ENCODE measurements at places on chromosomes 12 and 14.

GRCh38 chr12:92411687-92412086 lies 266.0 kb upstream of the BTG1 start:
- DNase-seq: no peak

DNA sequence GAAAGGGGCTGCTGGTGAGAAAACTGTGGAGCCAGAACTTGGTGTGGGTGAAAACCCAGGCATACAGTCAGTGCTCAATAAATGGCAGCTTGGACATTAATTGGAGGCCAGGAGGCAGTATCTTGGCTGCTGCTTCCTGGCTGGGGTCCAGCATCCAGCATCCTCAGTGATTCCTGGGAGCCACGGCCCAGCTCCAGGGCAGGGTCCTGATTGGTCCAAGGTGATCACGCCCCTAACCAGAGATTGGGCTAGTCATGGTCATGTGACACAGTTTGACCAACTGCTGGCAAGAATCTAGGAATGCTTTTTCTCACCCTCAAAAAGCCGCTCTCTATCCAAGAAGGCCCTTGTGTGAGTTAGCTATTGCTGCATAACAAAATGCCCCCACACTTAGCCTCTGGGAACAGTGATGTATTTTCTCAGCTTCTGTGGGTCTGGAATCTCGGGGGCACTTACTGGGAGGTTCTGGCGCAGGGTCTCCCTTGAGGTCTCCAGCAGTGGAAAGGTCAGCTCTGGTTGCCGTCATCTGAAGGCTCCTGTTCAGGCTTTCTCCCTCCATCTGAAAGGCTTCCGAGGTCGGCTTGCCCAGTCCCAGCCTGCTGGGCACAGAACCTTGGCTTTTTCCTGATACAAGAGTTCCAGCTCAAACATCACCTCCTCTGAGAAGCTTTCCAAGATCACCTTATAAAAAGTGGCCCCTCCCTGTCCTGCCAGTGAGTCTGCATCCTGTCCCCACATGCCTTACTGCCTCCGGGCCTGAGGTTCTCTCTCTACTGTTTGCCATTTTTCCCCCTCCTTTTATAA lies 119.2 kb upstream of the NCOR2 start:
- DNase-seq: no peak

DNA sequence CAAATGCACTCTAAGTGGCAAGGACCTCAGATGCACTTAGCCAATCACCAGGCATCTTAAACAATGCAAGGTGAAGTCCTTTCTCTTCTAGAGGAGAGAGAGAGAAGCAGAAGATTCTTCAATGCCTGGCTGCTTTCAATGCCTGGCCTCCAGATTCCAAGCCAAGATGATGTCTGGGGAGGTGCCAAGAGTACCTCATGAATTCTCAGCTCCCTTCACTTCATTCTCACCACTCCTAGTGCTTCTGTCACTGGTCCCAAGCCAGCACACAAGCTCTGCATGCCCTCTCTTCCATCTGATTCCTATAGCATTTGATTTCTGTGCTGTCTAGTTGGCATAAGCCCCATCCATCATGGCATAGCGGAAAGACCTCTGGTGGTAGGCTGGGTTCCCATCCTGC lies 225.0 kb downstream of the KSR2 start:
- DNase-seq: no peak

DNA sequence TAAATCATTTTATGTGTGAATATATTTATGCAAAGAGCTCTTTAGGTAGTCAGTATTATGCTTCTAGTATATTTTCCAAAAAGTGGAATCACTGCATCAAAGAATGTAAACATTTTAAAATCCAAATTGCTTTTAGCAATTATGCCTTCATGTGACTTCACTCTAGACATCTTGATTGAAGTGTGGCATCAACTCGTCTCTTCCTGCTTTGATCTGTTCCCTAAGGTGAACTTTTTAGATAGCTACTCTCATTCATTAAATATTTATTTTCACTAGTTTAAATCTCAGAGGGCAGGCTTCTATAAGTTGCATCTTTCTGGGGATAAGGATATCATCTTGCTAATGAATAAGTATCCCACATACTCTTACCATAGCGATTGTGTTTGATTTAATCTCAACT lies 39.2 kb downstream of the DHRS2 start:
- no peak for DNase-seq

DNA sequence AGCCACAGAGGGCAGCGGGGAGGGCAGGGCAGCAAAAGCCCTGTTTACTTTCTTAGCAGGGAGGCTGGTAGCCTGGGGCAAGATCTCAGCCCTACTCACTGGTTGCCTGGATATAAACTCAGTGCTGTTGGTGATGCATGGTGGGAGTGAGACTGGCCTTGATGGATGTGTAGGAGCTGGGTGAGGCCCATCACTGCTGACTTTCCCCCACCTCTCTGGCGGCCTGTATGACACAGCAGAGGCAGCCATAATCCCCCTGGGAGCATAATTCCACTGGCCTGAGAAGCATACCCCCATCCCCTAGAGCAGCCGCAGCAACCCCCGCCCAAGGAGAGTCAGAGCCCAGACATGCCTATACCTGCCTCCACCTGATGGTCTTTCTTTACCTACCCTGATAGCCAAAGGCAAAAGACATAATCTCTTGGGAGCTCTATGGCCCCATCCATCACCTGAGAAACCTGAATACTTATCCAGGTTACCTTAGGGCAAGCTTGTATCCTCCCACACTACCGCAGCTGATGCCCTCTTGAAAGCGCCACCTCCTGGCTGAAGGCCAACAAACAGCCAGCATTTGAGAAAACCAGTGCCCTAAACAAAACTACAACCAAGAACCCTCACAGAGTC lies 59.3 kb downstream of the DNAI7 start:
- no peak for DNase-seq

- no peak for DNase-seq
Measured at GRCh38 chr12:49706351-49707127, 666 bp downstream of the FMNL3 start.

DNA sequence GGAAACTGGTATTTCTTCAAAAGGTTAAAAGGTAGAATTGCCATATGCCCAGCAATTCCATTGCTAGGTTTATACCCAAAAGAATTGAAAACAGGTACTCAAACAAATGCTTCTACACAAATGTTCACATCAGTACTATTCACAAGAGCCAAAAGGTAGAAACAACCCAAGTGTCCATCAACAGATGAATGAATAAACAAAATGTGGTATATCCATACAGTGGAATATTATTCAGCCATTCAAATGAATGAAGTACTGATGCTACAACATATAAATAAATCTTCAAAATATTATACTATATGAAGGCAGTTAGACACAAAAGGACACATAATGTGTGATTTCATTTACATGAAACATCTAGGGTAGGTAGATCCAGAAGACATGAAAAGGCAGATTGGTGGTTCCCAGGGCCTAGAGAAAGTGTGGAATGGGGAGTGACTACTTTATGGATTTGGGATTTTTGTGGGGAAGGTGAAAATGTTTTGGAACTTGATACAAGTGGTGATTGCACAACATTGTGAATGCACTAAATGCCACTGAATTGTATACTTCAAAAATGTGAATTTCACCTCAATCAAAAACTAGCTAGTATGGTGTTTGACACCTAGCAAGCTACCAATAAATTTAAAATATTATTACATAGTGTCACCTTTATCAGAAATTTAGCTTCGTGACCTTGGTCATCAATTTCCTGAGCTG lies 41.7 kb downstream of the LIN52 start:
- no peak for DNase-seq

DNA sequence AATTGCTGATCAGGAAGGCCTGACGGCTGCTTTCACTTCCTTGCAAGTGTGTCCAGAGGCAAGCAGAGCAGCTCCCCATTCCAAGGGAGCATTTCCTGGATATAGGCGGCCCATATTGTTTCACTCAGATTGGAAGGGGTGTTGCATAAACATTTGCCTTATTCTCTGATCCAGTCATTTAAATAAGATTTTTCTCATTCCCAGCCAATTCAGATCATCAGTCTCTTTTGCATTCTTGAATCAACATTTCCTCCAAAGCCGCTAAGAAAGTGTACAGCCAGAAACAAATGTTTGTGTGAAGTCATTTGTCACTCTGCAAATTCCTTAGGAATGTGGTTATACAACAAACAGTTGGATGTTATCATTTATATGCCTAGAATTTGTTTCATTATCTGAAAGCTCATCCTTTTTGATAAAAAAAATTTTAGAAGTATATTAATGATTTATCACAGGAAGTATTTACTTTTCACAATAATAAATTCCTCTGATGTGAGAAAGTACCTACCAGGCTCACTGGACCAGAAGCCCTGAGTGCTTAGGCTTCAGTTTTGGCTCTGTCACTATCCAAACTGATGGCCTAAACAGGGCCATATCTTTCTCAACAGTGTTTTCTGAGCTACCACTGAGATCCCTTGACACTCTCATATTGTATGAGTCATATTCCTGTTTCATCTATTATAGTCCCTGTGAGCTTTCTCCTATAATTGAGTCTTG lies 379.6 kb downstream of the CCDC91 start:
- no peak for DNase-seq

- no peak for DNase-seq
Measured at GRCh38 chr14:55410876-55411275, 754 bp downstream of the ATG14 start.

All from stimulated activated CD8-positive, alpha-beta memory T cell treated with anti-CD3 and anti-CD28 coated beads, Interleukin-7, amount 100 ng/mL, for 4 hours (primary cell).